Fibroblast of the aortic adventitia (primary cell): ENCODE measurements at places on chromosomes 5 and 9. TPM values are rescaled to one million over a fixed set of nuclear protein-coding genes. Genes with fewer than 3 reads are reported as not detected.

DNA sequence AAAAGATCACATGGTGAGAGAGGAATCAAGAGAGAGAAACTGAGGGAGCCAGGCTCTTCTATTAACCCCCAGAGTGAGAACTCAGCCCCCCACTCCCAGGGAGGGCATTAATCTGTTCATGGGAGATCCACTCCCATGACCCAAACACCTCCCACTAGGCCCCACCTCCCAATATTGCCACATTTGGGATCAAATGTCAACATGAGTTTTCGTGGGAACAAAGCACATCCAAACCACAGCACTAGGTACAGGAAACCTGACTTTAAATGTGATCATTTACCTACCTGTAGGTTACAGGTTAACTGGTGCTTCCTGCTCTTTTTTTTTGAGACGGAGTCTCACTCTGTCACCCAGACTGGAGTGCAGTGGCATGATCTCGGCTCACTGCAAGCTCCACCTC lies 16.9 kb downstream of the NNT start:
- no peak for DNase-seq

DNA sequence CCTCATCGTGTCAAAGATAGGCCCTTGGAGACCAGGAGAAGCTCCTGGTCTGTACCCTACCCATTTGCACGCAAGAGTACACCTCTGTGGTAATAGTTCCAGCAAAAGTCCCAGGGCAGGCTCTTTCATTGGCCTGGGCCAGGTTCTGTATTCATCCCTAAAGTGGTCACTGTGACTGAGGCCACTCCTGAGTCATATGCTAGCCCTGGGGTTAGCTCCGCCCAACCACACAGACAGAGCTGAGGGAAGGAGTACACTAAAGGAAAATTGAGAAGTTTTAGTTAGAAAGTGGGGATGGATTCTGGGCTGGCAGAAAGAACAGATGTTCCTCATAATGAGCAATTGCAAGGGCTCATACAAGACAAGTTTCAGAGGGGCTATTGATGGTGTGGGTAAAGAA lies 206.7 kb downstream of the ARHGAP26 start:
- DNase-seq: no peak

DNA sequence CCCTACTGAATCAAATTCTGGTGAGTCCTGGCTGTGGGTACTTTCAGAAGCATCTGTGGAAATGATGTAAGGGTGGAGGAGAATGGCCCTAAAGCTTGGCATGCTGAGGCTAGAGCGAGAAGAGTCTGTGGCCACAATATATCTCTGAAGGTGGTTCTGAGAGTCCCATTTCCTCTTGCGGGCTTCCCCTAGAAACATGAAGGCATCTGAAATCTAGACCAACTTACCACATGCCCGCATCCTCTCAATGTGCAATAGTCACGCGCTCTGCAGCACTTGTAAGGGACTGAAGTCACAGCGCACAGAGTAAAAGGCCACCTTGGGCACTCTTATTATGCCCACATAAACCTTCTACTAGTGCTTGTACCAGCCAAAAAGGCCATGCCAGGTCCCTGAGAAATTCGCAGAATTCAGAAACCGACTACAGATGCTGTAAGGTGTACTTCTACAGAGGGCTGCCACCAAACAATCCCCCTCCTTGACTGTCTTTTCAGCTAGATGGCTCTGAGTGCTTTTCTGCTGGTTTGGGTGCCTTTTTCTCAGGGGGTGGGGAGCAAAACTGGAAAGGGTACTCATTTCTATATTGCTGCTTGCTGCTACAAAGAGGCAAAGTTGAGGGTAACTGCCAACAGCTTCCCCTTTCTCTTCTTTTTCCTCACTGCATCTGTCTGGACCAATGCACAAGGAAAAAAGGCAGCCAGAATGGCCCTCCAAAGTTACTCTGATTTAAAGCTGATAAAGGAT lies 107.3 kb downstream of the ZDHHC21 start:
- DNase-seq: no peak

- DNase-seq: no peak
Observed at GRCh38 chr5:154485096-154485491, 7.1 kb upstream of the HAND1 start.

- peak; percentile 39 for DNase-seq
Observed at GRCh38 chr9:135858491-135859185, 48.7 kb downstream of the CAMSAP1 start.

DNA sequence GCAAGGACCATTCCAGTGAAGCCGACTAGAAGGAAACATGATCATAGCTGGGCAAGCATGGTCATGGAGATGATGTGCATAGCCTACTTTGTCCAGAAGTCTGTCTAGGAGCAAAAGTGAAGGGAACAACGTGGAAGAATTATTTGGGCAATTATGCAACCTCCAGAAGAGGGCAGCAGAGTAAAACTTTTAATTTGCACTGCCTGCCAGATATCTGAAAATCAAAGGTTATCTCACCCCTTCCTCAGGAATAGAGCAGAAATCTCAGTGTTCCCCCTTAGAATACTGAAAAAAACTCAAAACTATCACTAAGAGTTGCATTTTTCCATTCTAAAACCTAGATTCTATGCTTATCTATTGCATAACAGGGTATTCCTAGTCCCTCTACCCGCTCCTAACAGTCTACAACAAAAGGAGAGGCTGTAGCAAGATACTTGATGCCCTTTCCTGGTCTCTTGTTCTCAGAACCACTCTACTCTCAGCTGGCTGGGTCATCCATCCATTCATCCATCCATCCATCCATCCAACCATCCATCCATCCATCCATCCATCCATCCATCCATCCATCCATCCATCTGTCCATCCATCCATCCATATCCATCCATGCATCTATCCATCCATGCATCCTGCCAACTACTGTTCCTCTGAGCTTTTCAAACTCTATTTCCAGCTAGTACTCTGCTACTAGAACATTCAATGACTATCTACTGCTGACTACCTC lies 8.4 kb upstream of the SETD9 start:
- peak; percentile 65 for DNase-seq

- DNase-seq: peak; percentile 36
Observed at GRCh38 chr5:32646061-32646969, 61.0 kb downstream of the SUB1 start.

DNA sequence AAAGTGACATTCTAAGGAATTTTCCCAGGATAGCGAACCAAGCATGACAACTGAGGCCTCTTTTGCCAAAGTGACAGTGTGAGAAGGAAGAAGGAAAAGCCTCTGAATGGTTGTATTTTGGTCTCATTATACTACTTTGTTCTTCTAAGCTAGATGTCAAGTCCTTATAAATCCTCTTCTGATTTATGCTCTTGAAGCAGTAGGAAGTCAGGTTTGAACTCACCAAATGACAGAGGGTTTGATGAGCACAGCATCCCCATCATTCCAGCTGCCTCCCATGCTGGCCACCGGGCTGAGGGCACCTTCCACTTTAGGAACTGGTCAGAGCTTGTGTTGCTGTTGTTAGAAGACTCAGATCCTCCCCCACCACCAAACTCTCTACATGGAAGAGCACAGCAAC lies 44.1 kb downstream of the FAM240B start:
- DNase-seq: no peak

DNA sequence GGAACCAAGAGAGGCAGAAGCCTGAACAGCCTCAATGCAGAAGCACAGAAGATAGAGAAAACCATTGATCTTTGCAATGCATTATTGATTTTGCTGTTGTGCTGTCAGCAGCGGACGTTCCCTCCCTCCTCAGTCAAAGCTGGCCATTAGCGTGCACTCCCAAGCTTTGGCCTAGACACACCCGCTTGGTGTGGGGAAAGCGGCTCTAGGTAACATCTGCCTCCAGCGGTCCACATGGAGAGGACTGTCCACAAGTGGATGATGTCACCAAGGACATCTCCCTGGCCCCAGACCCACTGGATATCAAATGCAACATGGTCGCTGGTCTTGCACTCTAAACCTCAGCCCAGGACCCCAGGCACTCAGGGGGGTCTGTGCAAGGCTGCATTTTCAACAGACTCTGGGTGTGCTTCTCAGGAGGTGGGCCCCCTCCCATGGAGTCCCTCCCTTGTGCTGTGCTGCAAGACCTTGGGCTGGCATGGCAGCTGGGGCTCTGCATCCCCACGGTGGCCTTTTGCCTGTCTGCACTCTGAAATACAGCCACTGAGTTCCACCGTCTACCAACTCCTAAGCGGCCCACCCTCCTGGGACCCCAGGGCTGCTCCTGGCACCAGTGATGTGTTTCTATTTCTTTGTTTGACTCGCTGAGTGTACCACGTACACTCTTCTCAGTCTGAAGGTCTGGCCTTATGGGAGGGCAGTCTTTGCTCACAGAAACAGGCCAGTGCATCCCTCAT lies 1.9 kb downstream of the SEMA4D start:
- no peak for DNase-seq

DNA sequence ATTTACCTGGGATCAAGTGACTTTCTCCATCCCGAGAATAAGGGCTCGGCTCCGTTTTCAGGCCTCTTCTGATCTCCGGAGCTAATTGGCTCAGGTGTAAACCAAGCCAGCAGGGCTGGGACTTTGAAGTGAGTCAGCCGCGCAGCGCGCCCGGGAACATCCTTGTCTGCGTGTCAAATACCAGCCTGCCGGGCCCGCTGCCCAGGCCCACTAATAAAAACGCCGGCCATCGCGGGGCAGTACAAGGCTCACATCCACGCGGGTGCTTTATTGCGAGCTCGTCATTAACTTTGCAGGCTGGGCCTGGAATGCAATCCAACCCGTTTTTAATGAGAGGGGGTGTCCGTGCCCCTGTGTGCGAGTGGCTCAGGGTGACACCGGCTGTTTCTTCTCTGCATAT lies 416.8 kb downstream of the IRX2 start:
- DNase-seq: no peak

DNA sequence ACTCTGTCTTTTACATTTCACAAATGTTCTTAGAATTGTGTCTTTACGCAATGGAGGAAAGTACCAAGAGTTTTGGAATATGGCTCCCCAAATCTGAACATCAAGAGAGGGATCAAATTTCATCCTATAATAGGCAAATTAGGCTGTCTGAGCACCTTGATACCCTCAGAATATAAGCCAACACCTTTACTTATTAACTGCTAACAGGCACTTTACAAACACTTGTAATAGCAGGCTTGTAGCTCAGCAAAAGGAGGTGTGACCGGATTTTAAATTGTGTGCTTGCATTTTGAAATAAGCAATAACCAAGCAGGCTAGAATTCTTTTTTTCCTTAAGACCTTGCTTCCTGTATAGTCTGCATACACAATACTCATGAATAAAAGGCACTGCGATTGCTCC lies 92.0 kb downstream of the ATP10B start:
- no peak for DNase-seq

DNA sequence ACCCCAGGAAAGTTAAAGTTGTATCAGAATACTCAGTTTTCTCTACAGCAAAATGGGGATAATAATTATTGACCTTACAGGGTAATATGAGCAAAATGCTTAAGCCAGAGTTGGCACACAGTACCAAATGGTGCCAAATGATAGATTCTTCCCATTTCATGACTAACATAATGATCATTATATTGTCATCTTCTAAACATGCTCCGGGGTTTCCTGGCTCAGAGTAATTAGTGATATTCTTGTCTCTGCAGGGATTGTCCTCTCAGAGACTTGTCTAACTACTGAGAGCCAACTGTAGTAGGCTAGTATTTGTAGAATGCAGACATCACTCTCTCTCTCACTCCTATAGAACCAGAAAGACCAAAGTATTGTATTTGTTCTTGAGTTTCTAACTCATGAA lies 25.2 kb upstream of the PPP2R2B start:
- no peak for DNase-seq

- no peak for DNase-seq
Observed at GRCh38 chr9:17470036-17470813, 108.6 kb upstream of the SH3GL2 start.

DNA sequence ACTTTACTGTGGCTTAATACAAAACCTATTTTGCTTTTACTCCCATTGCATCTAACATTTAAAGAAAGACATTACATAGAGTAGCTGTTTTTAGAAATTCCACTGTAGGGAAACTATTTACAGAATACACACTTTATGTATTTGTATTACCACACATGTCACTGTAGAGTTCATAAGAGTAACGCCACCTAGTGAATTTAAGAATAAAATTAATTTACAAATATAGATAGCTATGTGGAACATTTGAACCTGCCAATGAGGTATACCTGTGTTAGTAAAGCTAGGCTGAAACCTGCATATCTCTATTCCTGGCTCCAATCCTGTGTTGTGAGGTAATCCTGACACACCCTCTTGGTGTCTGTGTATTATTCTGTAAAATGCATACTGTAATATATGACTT lies 234.4 kb downstream of the MAST4 start:
- DNase-seq: peak; percentile 11

- no peak for DNase-seq
Observed at GRCh38 chr5:132766020-132766805, 10.8 kb downstream of the SEPTIN8 start.

- DNase-seq: no peak
Observed at GRCh38 chr5:74409166-74409706, 231.3 kb downstream of the ENC1 start.

GRCh38 chr5:51201024-51201423 lies 182.2 kb upstream of the ISL1 start:
- DNase-seq: no peak

DNA sequence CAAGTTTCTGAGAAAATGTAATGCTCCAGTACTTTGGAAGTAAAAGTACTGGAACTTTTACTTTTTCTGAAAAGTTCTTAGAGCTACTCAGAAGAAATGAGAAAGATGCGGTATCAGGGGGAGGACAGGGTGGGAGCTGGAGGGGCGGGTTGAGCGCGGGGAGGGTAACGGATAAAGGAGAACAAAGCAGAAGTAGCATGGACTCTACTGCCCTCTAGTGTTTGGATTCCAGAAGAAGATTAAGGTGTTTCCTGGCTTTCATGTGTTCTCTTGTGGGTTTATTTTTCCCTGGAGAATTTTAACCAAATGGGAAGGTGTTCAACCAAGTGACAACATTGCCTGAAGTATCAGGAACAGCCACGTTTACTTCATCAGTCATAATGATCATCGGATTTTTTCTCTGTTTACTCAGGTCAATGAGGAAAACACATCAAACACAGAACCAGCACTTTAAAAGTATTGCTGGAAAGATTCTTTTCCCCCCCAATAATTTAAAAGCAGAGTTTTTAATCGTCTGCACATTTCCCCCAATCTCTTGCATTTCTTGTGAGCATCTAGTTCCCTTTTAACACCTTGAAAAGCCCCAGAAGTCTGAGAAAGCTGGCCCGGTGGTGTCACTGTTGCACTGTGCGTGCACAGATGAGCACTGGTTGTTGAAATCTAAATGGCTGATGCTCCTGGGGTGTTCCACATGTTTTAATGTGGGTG lies 190.6 kb downstream of the MPDZ start:
- DNase-seq: peak; percentile 78

GRCh38 chr9:20670395-20670794 lies 13.7 kb upstream of the FOCAD start:
- DNase-seq: no peak

GRCh38 chr9:130927995-130928900 lies 10.8 kb downstream of the FIBCD1 start:
- peak; percentile 53 for DNase-seq

Gene SV2C
- 0.08 TPM in 1 of 2 replicates, not detected in the other for total RNA-seq

Gene ACTBL2
- total RNA-seq: not detected in 2 replicates

Gene PAPPA
- 12.3 and 80.5 TPM in 2 replicates for total RNA-seq

Gene DBH
- not detected in 2 replicates for total RNA-seq

Gene PCDHGA3
- 1.1 and 4.4 TPM in 2 replicates for total RNA-seq

Gene ITGA2
- 9.1 and 171 TPM in 2 replicates for total RNA-seq

Gene INSYN2B
- 7.8 and 19.7 TPM in 2 replicates for total RNA-seq

Gene QRFP
- total RNA-seq: not detected in 2 replicates

Gene KLHL3
- 1.3 and 3.0 TPM in 2 replicates for total RNA-seq

Gene TLX3
- total RNA-seq: not detected in 2 replicates

Gene SPATA6L
- total RNA-seq: 0.25 and 1.2 TPM in 2 replicates

Gene DYNC2I2
- total RNA-seq: 42.8 and 65.7 TPM in 2 replicates

Gene PDE6A
- total RNA-seq: not detected in 2 replicates

Gene SYK
- total RNA-seq: not detected in 2 replicates
